ENCODE measurements at places on chromosomes 7 and 10.
A peak's percentile ranks its signal among the peaks of the same experiment; 100 is the strongest.

DNA sequence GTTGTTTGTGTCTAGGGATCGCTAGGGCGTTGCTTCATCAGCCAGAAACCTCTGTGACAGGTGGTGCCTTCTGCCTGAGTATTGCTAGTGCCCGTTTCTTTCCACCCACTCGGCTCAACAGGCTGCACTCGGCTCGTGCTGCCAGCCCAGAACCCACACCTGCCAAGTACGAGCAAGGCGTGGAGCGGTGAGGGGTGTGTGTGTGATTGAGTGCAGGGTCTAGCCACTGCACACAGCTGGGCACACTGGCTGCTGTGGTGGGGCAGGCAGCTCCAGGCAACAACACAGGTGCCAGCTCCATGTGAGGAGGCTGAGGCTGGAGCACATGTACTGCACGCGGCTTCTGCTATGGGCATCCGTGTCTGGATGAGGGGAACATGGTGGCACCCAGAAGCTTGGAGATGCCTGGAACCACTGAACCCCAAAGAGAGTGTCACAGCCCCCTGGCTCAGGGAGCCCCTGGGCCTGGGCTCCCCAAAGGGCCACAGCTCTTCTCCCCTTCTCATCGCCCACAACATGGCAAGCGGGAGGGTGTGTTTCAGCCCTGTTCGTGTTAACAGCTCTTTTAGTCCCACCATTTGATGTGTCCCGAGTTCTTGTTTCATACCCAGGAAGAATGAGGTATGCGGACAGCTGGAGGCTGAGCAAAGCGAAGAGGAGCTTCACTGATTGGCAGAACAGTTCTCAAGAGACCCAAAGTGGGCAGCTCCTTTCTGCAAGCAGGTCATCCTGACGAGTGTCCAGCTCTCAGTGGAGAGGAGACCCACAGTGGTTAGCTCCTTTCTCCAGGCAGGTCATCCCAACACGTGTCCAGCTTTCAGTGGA, 78.1 kb downstream of the HDAC9 start:
- no peak overlapping the region for H3K4me3 ChIP-seq
- H3K36me3 ChIP-seq, result no peaks in the 10 kb centered on the region
- no peaks in the 10 kb centered on the region for H3K27me3 ChIP-seq
- H3K4me1 ChIP-seq, result peaks cover 7% of the 10 kb centered on the region
- no peak overlapping the region for H3K27ac ChIP-seq

DNA sequence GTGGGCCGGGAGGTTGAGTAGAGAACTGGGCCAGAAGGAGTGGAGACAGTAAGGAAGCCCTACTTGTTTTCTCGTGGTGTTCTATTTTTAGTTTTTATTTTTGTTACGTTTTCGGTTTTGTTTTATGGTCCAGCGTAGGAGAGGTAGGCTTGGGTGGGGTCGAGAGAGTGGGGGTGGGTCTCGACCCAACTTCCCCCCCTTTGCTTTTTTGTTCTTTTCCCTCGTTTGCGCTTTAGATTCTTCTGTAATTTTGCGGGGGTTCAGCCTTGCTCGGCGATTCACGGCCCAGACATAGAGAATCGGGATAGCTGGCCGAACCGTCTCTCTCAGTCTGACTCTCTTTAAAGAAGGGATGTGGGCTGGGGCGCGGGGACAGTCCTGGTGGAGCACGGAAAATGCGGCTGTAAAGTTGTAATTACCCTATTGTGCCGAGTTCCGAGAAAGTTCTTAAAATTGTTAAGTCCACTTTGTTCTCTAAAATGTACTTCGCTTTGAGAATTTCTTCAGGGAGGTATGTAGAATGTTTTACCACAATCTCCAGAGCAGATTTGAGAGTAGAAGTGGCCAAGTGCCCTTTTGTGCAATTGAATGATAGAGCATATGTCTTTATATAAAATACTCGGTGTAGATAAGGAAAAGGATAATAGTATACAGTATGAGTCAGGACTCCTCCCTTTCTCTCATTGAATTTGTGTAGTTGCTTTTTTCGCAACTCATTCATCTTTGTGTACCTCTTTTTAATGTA, 816 bp downstream of the DMTF1 start:
- H3K4me3 ChIP-seq, result peak overlapping the region; percentile 75
- H3K36me3 ChIP-seq, result no peaks in the 10 kb centered on the region
- H3K4me1 ChIP-seq, result peaks cover 55% of the 10 kb centered on the region
- H3K27me3 ChIP-seq, result no peaks in the 10 kb centered on the region

GRCh38 chr10:100998183-100998990, 1.2 kb upstream of the LZTS2 start:
- H3K4me1 ChIP-seq, result peaks cover 62% of the 10 kb centered on the region
- H3K27ac ChIP-seq, result peak overlapping the region; percentile 98
- H3K27me3 ChIP-seq, result no peaks in the 10 kb centered on the region
- DNase-seq, result no peak
- H3K4me3 ChIP-seq, result peak overlapping the region; percentile 88

DNA sequence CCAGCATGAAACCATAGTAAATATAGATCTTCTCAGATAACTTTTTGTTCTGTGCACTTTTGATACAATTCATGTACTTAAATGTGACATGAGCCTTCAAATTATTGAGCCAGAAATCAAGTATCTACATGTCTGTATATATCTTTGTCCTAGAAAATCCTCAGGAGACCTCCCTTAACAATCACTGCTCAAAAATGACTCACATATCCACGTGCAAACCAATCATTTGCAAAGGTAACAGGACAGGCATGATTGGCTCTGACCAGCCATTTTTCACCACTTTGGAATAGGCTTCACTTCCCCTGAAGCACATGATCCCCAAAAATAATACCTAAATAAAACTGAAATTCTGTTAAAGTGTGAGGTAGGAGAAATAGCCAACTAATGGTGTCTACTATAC, 902.5 kb downstream of the PCDH15 start:
- H3K27me3 ChIP-seq, result no peaks in the 10 kb centered on the region
- no peaks in the 10 kb centered on the region for H3K4me1 ChIP-seq
- no peak for DNase-seq
- H3K4me3 ChIP-seq, result no peak overlapping the region
- no peak overlapping the region for H3K27ac ChIP-seq

GRCh38 chr7:2076649-2077064, 156.1 kb downstream of the MAD1L1 start:
- no peaks in the 10 kb centered on the region for H3K4me1 ChIP-seq
- DNase-seq, result no peak
- peaks cover 19% of the 10 kb centered on the region for H3K36me3 ChIP-seq
- no peak overlapping the region for H3K27ac ChIP-seq

Data from esophagus muscularis mucosa (tissue), 4 donors.